NCI-H1436 (cell line): ENCODE measurements at places on chromosomes 1 and 21.

- DNase-seq, result no peak
Observed at GRCh38 chr1:76381450-76382097, 307.0 kb downstream of the ST6GALNAC3 start.

GRCh38 chr1:67853704-67854103 lies 20.4 kb upstream of the GNG12 start:
- DNase-seq, result peak; percentile 76

- no peak for DNase-seq
Observed at GRCh38 chr1:65105596-65105995, 42.4 kb upstream of the AK4 start.

GRCh38 chr1:30008998-30009657 lies 714.3 kb downstream of the MATN1 start:
- no peak for DNase-seq

GRCh38 chr1:243351337-243351736 lies 95.5 kb downstream of the SDCCAG8 start:
- DNase-seq, result no peak

DNA sequence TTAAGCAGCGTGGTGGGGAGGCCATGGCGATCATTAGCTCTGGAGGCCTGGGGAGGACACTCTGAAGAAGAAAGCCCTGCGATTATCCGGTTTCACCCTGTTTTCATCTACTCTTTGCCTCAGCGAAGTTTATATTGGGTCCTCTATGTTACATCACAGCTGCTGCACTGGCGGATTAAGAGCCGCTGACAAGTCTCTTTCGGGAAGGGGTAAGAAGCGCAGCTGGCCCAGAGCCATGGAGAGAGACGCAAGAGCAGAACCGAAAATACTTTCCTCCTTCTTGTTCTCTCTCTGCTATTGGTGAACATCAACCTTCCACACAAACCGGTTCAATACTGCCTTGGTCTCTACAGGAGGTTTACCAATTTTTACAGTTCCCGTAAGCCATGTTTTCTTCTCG lies 291.5 kb downstream of the FAM72C start:
- DNase-seq, result no peak

- no peak for DNase-seq
Observed at GRCh38 chr1:30971496-30971895, 62.9 kb upstream of the SDC3 start.
